ENCODE measurements at places on chromosomes 2 and 18. TPM values are rescaled to one million over a fixed set of nuclear protein-coding genes. Genes with fewer than 3 reads are reported as not detected.
A peak's percentile ranks its signal among the peaks of the same experiment; 100 is the strongest.

DNA sequence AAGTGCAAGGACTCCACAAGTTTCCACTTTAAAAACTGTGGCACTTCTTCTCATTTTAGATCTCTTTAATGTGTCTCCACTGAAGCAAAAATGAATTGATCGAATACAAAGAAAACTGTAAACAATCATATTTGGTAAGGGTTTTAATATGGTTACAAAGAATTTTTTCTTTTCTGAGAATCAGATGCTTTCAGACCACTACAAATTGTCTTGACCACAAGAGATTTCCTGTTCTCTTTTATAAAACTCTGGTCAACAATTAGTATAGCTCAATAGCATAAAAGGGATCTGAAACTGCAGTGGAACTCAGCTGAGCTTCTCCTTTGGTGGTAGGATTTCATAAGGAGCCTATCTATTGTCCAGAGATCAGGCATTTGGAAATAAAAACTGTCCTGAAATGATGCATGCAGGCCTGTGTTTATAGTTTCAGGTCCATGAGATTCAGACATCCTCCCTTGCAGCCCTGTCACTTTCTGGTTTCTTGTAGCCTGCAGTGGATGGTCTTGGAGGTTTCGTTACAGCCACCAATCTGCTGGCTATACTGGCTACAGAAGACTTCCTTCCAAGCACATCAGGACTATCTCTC lies 120.0 kb downstream of the DOCK10 start:
- peak overlapping the region; percentile 99 for H3K27ac ChIP-seq
- H3K27me3 ChIP-seq = no peaks in the 10 kb centered on the region
- peak overlapping the region; percentile 45 for H3K4me3 ChIP-seq
- H3K36me3 ChIP-seq = peaks cover 8% of the 10 kb centered on the region
- DNase-seq = no peak

DNA sequence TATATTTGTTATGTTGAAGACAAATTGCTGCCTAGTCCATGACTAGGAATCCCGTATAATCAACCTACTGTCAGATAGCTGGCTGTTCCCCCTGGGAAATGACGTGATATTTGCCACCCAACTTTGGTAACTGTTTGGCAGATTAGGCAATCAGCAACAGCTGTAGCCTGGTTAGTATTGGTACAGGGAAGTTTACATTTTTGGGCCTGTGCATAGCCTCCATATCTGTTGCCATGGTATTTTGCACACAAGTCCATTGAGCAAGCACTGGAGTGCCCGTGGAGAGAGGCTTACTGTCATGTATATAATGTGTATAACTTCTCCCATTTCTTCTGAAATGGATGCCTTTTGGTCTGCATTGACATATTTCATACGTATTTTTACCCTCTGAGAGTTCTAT lies 27.7 kb downstream of the BIRC6 start:
- H3K27me3 ChIP-seq = no peaks in the 10 kb centered on the region
- no peak overlapping the region for H3K4me3 ChIP-seq
- H3K4me1 ChIP-seq = peaks cover 13% of the 10 kb centered on the region
- peaks cover 2% of the 10 kb centered on the region for H3K36me3 ChIP-seq

DNA sequence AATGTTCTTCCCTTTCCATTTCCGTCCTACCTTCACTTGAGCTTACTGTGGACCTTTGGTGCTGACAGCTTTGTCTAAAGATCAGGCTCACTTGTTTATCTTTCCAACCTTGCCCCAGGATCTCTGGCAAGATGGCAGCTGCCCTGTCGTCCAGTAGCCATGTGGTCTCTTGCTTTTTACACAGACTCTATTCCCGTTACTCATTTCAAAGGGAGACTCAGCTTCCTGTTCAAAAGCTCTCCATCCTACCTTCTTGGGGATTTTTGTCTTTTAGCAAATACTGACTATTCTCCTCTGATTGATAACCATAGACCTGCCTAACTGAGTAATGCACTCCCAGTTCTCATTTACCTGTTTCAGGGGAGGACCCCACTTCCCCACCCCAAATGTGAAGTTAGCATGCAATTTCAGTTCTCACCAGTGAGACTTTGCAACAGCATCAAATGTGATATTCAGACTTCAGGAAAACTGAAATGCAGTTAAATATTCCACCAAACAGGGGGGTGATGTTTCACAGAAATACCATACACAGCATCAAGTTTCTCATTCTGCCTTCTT lies 184.4 kb downstream of the MYO3B start:
- DNase-seq = no peak
- H3K27me3 ChIP-seq = peaks cover 78% of the 10 kb centered on the region
- no peaks in the 10 kb centered on the region for H3K36me3 ChIP-seq
- H3K4me1 ChIP-seq = peaks cover 7% of the 10 kb centered on the region
- no peak overlapping the region for H3K27ac ChIP-seq

GRCh38 chr18:78778651-78779050 lies 201.0 kb upstream of the SALL3 start:
- no peaks in the 10 kb centered on the region for H3K36me3 ChIP-seq
- no peak overlapping the region for H3K4me3 ChIP-seq
- H3K4me1 ChIP-seq = no peaks in the 10 kb centered on the region
- DNase-seq = no peak
- no peaks in the 10 kb centered on the region for H3K27me3 ChIP-seq
- H3K27ac ChIP-seq = no peak overlapping the region

DNA sequence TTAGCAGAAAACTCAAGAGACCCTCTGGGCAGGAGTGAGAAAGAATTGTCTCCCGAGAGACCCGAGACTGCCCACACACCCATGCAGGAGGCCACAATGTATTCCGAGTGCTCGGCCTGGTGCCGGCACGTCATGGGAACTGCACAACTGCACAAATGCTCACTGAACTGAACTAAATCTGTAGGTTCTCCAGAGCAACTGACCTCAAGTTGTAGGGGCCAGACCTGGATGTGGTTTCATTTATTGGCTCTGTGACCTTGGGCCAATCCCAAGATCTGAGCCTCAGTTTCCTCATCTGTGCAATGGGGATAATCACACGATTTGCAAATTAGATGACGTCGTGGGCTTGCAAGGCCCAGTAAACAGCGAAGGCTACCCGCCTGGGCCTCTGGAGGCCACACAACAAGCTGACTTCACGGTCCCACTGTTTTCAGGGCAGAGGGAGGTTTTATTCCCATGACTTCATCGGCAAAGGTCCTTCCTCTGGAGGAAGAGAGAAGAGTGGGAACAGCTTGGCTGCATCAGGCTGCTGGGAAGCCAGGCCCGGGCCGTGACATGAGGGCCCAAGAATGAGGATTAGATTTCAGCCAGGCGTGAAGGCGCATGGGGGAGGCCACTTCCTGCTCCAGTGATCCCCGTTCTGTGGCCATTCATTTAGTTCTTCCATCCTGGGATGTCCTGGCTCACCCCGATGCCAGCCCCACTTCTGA lies 3.6 kb upstream of the ERFE start:
- no peak for DNase-seq
- H3K36me3 ChIP-seq = no peaks in the 10 kb centered on the region
- H3K4me1 ChIP-seq = peaks cover 9% of the 10 kb centered on the region
- no peak overlapping the region for H3K27ac ChIP-seq

NCKAP1 gene
- 6.9 TPM for total RNA-seq

TGOLN2 gene
- total RNA-seq = 122 TPM

GREB1L gene
- total RNA-seq = not detected

Data from T-helper 17 cell (primary cell).